NCI-H460 (cell line): ENCODE measurements at places on chromosomes 5 and 9. TPM values are rescaled to one million over a fixed set of nuclear protein-coding genes. Genes with fewer than 3 reads are reported as not detected.

DNA sequence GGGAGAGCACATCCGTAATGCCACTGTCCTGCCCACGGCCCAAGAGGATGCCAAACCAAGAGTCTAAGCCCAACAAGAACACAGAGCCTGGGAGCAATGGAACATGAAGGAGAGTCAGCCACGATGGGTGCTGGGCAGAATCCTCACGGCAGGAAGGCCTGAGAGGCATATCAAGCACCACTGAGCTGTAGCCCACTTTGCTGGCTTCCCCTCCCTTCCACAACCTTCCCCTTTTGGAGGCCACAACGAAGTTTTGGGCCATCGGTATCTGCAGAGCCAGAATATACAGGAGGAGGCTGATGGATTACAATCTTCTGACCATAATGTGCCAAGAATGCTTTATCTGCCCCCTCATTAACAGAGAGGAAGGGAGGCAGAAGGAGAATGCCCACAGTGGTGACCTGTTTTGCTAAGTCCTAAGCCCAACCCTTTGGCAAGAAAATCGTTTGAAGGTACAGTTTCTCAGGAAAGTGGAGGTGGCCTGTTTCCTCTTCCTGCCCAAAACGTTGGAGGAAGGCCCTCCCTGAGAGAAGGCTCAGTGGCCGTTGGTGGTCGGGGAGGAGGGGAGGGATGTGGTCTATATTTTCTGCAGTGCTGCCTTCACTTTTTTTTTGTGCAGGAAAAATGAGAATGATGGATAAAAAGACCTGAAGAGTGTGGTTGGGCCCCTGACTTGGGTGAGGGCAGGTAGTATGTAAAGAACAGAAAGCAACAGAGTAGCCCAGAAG is 26.2 kb downstream of the MACROH2A1 start:
- no peak for DNase-seq

DNA sequence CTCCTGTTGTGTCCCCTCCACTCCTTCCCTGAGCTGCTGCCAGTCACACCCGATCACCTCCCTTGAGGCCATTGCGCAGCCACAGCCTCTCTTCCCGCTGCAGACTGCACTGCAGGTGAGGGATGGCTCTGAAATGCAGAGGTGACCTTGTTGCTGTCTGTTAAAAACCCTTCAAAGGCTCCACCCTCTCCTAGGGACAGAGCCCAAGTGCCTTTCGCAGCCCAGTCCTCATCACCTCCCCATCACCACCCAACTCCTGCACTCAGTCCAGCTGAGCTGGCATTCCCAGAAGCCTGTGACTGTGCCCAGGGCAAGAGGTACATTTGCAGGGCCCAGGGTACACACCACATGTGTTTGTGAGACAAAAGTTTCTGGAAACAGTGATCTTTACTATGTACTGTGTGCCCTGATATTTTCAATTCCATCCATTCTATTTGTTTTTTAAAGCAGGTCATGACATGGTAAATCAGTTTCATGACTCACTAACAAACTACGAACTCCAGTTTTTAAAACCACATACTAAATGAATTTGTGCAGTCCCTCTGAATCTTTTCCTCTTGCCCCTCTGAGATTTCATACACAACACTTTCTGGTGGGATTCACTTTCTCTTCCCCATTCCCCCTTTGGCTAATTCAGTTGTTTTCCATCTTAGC is 73.0 kb upstream of the SPOCK1 start:
- DNase-seq, result no peak

DNA sequence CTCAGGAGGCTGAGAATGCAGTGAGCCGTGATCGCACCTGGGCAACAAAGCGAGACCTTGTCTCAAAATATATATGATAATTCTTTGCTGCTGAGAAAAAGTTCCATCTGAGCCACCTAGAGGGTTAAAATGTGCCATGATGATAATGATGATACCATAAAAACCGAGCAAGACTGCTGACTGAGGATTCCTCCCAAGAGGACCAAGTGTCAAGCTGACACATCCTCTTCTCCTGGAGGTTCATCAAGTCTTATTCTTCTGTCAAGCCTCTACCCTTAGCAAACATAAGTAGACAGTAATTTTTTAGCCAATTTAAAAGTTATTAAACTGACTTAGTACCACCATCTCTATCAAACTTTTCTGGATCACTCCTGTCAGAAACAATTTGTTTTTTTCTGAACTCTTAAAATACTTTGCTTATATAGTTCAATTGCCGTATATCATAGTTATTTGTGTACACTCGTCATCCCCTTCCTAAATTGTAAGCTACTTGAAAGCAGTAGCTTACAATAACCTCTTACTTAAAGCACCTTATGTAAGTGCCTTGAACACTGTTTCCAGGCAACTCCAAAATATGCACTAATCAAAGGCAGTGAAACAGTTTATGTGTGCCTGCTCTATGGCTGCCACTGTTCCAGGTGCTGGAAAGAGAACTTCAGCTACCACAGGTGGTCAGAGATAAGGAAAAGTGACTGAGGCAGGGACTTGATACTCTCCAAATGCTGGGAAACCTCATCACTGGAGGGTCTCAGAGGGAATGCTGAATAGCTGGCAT is 57.4 kb downstream of the SCAI start:
- no peak for DNase-seq

GRCh38 chr5:132090107-132090506 is 16.5 kb downstream of the CSF2 start:
- DNase-seq, result no peak

- DNase-seq, result no peak
Observed at GRCh38 chr9:107973451-107973850, 483.9 kb upstream of the KLF4 start.

GRCh38 chr9:121305269-121305994 is 37.5 kb downstream of the GSN start:
- DNase-seq, result no peak

- DNase-seq, result no peak
Observed at GRCh38 chr9:72665421-72665820, 144.0 kb downstream of the TMC1 start.

DNA sequence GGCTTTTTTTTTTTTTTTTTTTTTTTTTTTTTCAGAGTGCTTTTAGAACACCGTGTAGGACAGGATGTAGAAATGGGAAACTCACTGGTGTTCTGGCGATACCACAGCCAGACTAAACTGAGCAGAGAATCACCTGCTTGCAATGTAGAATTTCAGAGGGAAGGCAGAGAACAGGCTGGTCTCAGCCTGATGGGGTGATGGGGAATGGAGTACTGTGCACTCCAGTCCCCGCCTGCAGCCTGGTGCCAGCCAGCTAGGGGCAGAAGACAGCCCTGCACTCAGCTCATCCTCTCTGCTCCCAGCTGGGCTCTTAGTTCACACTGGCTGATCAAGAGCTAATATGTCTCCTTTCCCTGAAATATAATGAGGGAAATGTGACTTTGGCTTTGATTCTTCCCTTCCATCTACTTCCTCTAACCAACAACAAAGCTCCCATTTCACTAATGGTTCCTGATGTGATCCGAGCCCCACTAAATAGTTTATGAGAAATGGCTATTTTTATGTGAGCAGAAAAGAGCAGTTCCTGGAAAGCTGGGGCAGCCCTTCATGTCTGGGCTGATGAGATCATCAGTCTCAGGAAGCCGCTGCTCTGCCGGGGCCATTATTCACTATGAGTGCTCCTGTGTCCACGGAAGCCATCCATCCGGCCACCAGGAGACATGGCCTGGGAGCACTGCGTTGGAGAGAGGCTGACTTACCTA is 209.7 kb downstream of the GADD45G start:
- no peak for DNase-seq

DNA sequence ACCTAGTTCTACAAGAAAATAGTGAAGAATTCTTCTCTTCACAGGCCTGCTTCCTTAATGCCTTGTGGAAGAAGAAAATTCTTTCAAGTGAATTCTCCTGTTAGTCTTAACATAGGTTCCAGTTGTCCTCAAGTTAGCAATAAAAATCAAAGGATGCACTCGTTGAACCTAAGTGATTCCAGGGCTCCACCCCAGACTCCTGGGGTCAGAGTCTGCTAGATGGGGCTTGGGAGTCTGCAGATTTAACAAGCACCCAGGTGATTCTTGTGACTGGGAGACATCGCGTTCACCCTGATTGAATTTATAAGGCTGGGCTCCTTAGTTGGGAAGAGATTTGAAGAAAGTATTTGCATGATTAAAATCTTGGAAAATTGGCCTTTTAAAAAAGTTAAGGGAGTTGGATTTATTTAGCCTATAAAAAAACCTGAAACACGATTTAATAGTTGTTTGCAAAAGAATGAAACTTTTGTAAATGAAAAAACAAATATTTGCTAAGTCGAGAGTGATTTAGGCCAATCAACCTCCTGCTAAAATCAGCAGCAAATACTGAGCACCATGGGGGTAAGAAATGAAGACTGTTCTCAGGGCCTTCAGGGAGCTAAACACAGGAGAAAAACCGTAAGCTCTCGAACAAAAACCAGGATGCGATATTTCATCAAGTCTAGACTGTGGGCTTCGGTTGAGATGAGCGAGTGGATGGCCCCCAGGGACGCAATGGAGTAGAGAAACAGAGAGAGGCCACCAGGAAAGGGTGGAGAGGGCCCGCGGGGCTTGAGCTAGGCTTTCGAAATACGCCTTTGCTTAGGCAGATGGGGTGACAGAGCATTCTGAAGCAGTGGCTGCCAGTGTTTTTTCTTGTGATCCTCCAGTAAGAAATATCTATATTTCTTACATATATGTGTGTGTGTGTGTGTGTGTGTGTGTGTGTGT is 86.9 kb upstream of the TTC23L start:
- DNase-seq, result no peak

DNA sequence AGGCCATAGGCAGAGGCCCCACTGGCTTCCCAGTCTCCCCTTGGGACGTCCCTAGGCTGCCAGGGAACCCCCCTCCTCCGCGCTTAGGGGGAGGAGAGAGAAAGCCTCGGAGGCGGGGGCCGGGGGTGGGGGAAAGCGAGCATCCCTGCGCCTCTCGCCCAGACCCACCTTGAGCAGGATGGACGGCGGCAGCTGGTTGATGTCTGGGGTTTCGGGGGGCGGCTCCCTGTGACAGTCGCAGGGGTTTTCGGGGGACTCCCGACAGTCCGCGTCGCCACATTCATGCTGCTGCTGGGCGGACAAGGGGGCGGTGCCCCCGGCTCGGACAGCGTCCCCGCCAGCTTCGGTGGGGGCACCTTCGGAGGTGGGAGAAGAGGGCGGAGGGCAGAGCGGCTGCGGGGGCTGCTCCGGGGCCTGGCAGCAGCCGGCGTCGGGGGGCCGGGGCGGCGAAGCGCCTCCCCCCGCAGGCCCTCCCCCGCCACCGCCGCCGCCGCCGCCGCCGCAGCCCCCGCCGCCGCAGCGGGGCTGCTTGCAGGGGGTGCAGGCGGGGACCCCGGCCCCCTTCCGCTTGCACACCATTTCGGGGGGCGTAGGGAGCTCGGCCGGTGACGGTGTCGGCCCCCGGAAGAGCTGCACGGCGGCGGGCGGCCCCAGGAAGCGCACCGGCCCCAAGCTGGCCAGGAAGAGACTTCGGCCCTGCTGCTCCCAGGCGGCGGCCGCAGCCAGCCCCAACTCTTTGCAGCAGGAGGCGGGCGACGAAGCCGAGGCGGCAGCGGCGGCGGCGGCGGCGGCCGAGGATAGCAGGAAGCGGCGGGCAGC is 1.2 kb downstream of the FBXL17 start:
- peak; percentile 9 for DNase-seq

GRCh38 chr9:136339173-136339957 is 12.0 kb downstream of the GPSM1 start:
- peak; percentile 52 for DNase-seq

DNA sequence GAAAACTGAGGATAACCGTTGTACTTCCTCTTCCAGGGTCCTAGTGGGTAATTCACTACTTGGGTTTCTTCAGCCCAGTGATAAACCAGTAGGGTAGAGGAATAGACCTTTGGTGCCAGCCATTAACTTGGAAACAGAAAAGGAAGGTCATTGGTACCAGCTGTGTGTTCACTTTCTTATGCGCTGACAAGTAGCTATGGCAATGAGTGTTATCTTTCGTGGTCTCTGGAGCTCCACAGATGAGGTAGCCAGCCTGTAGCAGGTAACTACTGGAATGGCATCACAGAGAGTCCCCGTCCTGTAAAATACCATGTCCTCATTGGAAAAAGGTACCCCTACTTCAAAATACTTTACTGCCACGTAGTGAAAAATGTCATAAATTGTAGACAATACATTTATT is 2.3 kb downstream of the UHRF2 start:
- no peak for DNase-seq

DNA sequence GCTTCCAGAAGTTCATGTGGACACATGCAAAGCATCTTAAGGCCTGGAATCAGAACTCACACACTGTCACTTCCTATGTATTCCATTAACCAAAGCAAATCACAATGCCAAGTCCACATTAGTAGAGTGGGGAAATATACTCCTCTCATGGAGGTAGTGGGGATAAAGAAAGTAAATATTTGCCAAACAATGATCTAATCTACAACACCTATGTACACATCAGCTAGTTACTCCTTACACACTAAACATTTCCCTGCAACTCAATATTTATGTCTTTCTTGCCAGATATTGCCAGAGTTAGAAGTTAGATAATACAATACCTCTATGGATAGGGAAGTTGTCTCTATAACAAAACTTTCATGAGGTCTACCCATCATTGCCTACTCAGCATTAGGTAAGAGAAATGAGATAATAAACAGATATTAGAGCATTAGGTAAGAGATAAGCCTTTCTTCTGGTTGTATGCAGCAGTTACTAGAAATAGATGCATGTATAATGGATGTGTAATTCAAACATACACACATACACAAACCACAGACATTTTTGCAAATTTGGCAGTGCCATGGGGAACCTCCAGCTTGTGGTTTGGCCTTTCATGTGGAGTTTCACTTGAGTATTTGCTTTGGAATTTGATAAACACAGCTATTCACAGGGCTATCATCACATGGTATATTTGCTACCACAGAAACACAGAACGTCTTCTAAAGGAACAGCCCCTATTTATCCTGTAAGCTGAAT is 196.5 kb downstream of the TLE1 start:
- no peak for DNase-seq

- DNase-seq, result peak; percentile 38
Observed at GRCh38 chr9:92716557-92716956, 46.6 kb upstream of the IPPK start.

GRCh38 chr9:12775679-12776512 is 1.1 kb downstream of the LURAP1L start:
- peak; percentile 75 for DNase-seq

DNA sequence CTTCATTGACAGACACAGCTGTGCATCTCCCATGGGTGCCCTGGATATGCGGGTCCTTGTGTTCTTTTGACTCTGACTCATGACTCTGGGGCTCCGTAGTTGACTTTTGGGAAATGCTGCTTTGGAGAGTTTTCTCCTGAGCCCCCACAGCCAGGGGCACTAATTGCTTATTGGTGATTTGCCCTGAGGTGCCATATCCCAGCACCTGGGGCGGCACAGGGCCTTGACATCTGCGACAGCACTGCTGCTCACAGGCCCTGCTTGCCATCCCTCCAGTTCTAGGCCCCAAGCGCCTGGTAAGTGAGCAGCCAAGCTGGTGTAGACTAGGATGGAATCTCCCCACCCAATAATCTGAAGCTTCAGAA is 75.1 kb downstream of the AMBP start:
- DNase-seq, result no peak

SPATA31D4 gene
- total RNA-seq, result not detected in 2 replicates

IL13 gene
- not detected in 2 replicates for total RNA-seq

DPH7 gene
- total RNA-seq, result 24.4 and 29.9 TPM in 2 replicates

PCDHGB6 gene
- 0.55 and 0.62 TPM in 2 replicates for total RNA-seq

NME5 gene
- 3.3 and 4.6 TPM in 2 replicates for total RNA-seq
